ENCODE measurements at places on chromosomes 1 and 21. TPM values are rescaled to one million over a fixed set of nuclear protein-coding genes. Genes with fewer than 3 reads are reported as not detected.
A peak's percentile ranks its signal among the peaks of the same experiment; 100 is the strongest.

DNA sequence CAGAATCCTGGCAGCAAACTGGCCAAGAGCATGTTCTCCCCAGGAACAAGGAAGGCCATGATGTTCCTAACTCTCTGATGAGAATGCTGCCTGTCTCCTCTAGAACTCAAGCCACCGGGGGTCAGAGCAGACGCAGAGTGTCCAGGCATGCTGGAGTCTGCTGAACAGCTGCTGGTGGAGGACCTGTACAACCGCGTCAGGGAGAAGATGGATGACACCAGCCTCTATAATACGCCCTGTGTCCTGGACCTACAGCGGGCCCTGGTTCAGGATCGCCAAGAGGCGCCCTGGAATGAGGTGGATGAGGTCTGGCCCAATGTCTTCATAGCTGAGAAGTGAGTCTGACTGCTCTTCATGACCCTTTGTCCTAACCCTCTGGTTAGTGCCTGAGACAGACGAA lies 23.4 kb downstream of the STYXL2 start:
- DNase-seq: no peak

GRCh38 chr1:37723390-37724078 lies 31.2 kb downstream of the CDCA8 start:
- no peak for DNase-seq

DNA sequence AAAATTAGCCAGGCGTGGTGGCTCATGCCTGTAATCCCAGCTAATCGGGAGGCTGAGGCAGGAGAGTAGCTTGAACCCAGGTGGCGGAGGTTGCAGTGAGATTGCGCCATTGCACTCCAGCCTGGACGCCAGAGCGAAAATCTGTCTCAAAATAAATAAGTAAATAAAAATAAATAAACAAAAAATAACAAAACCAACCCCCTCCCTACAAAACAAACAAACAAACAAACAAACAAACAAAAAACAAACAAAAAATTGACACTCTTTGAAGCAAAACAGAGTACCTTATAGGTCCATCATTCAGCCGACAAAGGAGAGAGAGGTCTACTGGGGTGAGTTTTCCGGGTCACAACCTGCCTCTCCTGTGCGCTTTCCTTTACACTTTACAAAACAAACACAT lies 5.4 kb upstream of the KDF1 start:
- DNase-seq: no peak

DNA sequence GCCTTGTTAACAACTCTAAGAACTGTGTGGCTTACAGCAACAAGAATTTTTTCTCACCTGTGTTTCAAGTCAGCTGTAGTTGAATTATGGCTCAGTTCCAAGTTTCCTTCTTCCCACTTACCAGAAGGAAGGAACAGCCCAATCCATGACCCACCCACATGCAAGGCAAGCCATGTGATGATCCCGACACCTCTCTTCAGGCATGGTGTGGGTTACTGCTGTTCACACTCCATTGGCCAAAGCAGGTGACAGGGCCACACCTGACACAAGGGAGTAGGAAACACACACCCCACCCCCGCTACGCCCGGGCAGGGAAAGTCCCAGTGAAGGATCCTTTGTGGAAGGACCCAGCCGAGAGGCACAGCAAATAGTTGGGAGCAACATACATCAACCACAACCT lies 36.3 kb downstream of the KCNJ15 start:
- DNase-seq: no peak

- DNase-seq: no peak
Measured at GRCh38 chr1:171983584-171983983, 142.3 kb downstream of the DNM3 start.

GRCh38 chr1:62516600-62516999 lies 79.8 kb downstream of the USP1 start:
- DNase-seq: no peak

DNA sequence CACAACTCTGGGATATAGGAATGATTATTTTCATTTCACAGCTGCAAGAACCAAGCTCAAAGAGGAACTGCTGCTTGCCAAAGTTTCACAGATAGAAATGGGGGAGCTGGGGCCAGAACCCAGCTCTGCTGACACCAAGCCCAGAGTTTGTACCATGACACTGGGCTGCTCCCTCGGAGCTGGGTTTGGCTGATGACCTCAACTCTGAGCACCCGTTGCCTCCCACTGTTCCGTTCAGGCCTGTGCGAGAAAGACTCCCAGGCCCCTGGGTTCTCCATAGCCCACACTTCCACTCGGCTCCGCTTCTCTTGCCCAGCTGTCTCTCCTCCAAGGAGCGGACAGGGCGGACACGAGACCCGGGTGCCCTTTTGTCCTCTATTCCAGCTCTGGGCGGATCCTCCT lies 55.2 kb downstream of the NGF start:
- DNase-seq: no peak

DNA sequence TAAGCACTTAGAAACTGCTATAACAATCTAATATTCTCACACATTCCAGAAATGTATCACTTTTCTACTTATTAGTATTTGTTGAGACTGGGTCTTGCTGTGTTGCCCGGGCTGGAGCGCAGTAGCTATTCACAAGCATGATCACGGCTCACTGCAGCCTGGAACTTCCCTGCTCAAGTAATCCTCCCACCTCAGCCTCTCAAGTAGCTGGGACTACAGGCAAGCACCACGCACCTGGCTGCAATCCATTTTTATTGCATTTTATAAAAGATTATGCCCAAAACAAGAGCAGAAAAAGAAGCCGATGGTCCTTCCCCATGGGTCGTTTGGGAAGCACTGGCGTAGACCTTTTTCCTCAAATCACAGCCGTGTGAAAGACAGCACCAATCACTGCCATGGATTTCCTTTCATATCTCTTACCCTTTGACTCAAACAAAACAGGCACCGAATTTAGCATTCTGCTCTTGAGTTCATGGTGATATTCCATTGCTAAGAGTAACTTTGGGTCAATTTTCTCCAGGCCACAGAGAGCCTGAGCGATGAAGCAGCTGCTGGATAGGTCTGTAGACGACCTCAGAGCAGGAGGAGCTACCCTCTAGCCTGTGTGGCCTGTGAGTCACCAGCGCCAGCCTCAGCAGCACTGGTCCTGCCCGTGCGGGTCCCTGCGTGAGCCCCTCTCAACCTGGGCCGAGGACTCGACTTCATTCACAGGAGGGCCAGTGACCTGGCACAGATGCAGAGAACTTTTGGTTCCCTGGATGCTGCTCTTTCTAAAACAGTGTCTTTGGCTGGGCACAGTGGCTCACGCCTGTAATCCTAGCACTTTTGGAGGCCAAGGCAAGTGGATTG lies 80.8 kb downstream of the PIK3CD start:
- DNase-seq: no peak

GRCh38 chr1:178238722-178239510 lies 145.0 kb downstream of the RASAL2 start:
- DNase-seq: peak; percentile 61

GRCh38 chr1:168102487-168102886 lies 34.2 kb downstream of the GPR161 start:
- no peak for DNase-seq

GRCh38 chr1:118504221-118504644 lies 319.2 kb upstream of the SPAG17 start:
- no peak for DNase-seq

GRCh38 chr1:170134521-170134920 lies 11.2 kb upstream of the NTMT2 start:
- DNase-seq: no peak

DNA sequence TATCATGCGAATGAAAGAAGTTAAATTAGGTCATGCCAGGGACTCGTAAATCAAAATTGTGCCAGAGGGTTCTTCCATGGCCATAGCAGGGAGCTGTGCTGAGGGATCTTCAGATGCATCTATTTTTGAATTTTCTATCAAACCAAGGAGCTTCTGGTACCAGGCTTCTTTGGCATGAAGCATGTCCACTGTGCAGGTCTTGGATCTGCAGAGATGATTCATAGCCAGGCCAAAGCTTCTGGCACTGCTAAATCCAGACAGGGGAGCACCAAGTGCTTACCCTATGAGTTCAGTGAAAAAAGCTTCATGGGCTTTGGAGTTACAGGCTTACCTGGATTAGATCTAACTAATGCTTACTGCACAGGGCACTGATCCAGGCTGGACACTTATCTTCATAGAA lies 154.2 kb upstream of the DAB1 start:
- no peak for DNase-seq

GRCh38 chr1:85450832-85451231 lies 14.1 kb downstream of the DDAH1 start:
- DNase-seq: no peak

Gene CR1
- not detected for total RNA-seq

Gene C1QA
- total RNA-seq: not detected

Gene IFNAR2
- total RNA-seq: 20.3 TPM

Gene KRTAP7-1
- total RNA-seq: not detected

Gene HHIPL2
- not detected for total RNA-seq

Gene ACKR1
- total RNA-seq: not detected
